ENCODE measurements at places on chromosomes 2 and 18.

GRCh38 chr2:150350500-150350899 lies 137.0 kb downstream of the RND3 start:
- DNase-seq: no peak

DNA sequence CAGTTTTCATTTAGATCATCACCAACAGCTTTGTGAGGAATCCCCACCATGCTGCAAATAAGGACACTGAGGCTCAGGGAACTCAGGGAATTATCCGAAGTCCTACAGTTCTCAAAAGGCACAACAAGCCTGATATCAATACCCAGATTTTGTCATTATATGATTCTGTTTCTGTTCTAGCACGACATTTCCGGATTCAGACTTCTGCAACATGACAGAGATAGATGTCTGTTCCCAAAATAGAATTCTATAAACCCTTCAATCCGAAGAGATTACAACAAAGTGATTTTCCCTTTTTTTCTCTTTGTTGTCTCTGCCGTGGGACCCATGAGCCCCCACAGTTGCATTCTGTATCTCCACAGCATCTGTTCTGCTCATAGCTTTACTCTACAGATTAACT lies 72.0 kb downstream of the DOCK10 start:
- DNase-seq: no peak

GRCh38 chr2:128600581-128601297 lies 282.1 kb upstream of the HS6ST1 start:
- DNase-seq: no peak

DNA sequence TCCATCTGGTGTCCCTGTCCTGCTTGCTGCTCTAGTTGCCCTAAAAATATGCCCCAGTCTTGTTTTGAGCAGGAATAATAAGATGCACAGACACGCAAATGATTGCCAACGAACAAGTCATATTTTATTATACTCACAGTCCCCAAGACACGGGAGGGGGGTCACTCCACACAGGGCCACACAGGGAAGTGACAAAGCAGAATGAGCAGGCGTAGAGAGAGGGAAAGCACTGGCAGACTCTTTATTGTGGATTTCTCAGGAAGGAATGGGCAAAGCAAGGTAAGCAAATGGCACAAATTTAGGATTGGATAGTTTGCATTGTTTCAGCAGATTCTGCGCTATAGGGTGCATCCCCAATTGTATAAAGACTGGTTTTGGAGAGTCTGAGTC lies 20.7 kb upstream of the ZDBF2 start:
- DNase-seq: no peak

DNA sequence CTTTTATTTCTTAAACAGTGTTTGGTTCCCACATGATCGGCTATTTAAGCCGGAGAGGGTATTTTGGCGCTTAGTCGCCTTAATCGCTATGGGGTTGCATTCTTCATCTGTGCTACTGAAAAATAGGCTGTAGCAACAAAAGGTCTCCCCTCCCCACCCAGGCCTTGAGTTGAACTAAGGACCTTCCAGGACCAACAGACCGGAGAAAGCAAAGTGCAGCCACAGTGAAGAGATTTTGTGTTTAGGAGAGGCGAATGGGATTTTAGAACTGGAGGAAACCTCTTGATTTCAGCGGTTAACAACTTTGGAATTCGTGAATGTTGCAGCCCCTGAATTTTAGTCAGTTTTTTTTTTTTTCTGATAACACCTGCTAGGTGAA lies 1.4 kb downstream of the ITGA6 start:
- DNase-seq: no peak

DNA sequence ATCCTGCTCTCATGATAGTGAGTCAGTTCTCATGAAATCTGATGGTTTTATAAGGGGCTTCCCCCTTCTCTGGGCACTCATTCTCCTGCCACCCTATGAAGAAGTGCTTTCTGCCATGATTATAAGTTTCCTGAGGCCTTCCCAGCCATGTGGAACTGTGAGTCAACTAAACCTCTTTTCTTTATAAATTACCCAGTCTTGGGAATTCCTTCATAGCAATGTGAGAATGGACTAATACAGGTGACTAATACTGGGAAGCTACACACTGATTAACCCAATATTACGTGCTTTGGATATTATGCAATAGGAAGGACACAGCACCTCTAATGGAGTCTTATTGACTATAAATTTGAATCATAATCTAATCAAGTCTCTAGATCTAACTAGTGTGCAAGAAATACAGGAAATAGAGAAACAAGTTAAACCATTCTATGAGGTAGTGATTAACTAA lies 107.2 kb upstream of the ETAA1 start:
- no peak for DNase-seq

GRCh38 chr18:35417223-35417622 lies 40.1 kb upstream of the ZNF396 start:
- no peak for DNase-seq

GRCh38 chr2:219252084-219252483 lies 959 bp upstream of the TUBA4B start:
- DNase-seq: no peak

DNA sequence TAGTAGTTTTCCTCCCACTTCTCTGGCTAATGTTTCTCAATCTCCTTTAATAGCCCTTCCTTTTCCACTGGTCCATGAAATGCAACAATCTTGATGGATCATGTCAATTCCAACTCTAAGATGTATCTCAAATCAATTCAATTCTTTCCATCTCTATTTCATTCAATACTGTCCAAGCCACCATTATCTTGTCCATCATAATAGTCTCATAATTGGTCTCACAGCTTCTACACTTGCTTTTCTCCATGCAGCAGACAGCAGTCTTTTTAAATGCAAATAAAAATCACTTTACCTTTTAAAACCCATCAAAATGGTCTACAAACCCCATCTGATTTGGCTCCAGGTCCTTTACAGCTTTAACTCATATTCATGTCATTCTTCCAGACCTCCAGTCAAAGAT lies 226.6 kb downstream of the EPHA4 start:
- DNase-seq: no peak

GRCh38 chr2:115584507-115584906 lies 1142.1 kb downstream of the DPP10 start:
- no peak for DNase-seq

DNA sequence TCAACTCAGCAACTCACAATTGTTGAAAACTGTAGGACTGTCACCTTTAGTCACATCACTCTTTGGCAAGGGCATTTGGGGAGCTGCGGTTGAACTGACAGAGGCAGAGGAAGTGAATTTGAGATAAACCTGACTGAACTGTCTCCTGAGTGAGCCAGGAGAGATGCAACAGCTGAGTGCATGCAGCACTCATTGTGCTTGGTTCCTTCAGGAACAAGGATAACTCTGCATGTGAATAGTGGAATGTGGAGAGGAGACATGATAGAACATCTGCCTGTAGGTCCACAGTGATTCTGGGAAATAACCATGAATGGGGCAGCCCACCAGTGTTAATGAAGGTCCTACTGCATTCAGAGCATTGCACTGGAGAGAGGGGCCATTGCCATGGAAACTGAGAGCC lies 494.7 kb downstream of the STK39 start:
- DNase-seq: no peak

DNA sequence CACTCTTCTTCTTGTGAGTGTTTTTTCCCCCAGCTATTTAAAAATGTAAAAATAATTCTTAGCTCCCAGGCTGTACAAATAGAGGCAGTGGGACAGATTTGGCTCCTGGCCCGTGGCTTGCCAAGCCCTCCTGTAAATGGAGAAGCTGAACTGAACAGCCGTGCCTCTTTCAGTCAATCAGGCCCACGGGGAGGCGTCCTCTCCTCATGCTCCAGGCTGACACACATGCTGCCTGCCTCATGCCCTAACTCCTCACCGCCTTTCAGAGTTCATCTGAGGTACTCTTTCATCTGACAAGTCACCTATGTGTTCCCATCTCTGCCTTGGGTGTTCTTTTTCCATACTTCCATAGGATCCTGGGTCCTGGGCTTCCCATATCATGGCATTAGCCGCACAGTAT lies 58.9 kb downstream of the BMP10 start:
- DNase-seq: no peak

DNA sequence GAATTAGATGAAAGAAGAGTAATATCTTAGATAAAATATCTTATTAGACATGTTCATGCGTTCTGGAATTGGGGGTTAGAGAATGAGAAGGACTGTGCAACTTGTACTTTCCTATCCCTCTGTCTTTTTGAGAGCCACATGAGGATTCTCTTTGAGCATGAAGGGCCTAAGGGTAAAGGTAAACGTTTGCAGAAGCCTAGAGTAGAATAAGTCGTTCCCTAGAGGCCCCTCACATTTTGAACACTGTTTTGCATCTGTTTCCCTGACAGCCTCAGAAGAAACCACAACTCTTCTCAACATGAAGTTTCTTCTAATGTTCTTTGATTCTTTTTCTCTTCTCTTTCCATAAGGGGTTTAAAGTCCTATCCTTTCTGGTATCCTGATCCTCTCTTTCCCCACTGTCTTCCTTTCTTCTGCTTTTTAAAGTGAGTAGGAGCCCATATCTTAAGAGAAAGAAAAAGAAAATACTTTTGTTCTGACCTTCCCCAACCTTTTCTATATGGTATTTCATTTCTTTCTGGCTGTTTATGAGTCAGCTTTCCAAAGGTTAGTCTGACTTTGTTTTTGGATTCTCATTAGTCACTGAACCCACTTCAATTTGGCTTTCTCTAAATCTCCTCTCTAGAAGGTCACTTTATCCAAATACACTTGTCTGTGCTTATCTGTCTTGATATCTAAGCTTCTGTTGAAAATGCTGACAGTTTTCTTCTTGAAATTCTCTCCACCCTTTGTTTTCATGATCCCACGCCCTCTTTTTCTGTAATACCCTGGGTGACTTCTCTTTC lies 34.8 kb downstream of the PPP1R1C start:
- no peak for DNase-seq

DNA sequence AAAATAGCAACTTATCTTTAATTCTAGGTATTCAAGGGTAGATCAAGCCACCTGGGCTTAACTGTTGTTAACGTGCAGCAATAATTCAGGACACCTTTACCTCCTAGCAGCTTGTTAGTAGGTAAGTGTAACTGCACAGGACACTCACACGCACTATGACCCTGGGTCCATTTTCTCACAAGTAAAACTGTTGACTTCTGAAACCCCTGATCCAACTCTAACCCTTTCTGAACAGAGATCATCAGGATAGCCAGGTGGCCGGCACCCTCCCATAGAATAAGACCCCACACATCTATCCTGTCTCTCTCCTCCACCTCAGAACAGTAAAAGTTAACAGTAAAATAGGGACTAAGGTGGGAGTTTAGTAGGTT lies 610 bp downstream of the SPC25 start:
- DNase-seq: no peak

DNA sequence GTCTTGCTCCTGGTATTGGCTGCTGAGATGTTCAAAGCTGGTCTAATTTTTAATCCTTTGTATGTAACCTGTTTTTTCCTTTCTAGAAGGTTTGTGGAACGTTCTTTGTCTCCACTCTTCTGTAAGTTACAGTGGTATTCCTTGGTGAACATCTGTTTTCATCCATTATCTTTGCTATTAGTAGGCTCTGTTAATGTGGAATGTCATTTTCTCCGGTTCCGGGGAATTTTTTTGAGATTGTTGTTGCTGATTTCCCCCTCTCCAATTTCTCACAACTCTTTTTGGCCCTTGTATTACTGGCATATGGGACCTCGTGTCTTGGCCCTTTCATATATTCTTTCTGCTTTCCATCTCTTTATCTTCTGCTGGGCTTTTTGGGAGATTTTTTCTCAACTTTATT lies 63.4 kb downstream of the LCLAT1 start:
- no peak for DNase-seq

- DNase-seq: no peak
These were observed 718.8 kb downstream of the DPP10 start for GRCh38 chr2:115161081-115161770.

- no peak for DNase-seq
These were observed 7.3 kb upstream of the PELI1 start for GRCh38 chr2:64151476-64151875.

DNA sequence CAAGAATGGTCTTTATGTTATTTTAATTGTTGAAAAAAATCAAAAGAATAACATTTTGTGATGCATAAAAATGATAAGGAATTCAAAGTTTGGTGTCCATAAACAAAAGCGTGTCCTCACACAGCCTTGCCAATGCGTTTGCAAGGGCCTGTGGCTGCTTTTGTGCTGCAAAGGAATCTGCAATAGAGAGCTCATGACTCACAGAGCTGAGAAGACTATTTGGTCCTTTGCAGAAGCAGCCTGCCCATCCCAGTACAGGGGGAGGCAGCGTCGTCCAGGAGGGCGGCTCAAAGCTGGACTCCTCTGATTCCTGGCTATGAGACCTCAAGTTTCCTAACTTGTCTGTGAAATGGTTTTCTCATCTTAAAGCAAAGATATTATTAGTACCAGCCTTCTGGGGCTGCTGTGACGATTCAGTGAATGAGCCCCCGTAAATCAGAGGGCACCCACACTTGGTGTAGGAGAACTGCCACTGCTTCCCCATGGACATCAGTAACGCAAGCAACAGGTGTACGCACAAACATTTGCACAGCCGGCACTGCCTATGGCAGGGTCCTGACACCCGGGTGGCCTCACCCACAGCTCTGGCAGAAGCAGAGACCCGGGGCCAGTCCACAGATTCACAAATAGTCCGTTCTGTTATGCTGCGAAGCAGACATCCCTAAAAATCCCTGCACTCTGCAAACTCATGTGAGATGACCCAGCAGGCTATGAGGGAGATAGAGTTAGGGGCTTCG lies 70.6 kb upstream of the ASAP2 start:
- DNase-seq: no peak

DNA sequence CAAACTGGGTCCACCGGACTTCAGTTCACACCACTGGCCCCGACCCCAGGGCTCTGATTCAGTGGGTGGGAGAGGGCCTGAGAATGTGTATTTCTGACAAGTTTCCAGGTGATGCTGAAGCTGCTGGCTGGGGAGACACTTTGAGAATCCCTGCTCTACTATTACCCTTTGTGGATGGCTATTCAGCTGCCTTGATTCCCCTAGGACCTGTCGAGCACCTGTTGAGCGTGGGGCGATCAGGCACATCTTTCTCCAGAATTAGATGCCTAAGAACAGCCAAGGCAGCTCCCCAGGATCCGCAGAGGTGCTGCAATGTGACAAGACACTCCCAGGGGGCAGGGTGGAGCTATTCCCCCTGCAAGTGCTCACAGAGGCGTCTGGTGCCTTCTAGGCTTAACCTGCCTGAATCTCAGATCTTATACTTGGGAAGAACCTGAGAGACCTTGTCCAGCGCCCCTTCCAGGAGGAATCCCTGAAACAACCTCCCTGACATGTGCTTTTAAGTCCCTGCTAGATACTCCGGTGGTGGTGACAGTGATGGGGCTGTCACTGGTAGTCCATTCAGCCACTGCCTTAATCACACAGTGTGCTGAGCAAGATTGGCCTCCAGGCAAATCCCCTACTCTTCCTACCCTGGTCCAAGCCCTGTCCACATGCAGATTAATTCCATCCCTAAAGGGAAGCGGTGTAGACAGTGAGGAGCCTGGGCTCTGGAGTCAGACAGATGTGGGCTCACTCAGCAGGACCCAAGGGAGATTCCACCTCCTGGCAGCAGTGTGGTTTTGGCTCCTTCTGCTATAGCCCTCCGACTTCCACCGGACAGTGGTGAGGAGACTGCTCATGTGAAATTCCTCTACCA lies 43.4 kb upstream of the OTOF start:
- DNase-seq: no peak

Data from stimulated activated naive B cell treated with anti-CD40 and anti-IgM and Interleukin-4, amounts not matched to agents 10 μg/mL and 1 μg/mL and 100 μg/mL, for 72 hours (primary cell).